ENCODE measurements at places on chromosomes 1 and 21.

DNA sequence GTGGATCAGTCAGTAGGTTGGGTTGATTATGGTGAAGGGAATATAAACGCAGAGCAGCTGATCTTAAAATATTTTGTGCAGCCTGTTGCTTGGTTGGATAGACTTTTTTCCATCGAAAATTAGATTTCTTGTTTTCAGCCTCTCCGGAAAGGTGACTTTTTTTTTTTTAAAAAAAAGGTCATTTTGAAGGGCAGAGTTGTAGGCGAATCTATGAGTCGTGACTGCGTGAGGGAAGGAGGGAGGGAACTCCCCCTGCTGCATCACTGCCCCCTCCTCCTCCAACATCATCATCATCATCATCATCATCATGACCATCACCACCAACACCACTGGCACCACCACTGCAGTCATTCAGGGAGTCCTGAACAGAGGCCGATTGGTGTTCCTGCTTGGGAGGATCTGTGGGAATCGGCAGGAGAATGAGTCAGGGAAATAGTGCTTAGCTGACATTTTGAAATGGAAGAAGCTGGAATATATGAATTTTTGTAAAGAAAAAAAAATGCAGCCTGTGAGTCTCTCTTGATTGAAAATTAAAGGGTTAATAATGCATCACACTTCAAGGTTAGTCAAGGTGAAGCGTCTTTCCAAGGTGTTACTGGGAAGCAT is 1.2 kb downstream of the ATP1B1 start:
- DNase-seq: no peak

GRCh38 chr1:225754940-225755641 is 22.5 kb upstream of the SRP9 start:
- peak; percentile 87 for DNase-seq

DNA sequence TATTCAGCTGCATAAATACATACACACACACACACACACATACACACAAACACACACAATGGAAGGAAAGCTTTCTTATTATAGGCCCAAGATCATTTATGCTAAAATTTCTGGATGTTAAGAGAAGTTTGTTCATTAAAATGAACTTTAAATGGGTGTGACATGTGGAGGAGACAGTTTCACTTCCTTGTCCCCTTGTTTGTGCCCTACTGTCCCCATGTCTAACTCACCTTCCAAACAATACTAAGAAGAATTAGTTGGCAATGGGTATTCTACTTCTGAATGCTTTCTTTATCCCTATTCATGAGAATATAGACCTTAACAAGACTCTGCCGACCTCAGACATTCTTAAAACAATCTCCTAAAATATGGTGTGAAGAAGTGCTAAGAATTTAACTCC is 63.5 kb upstream of the NRIP1 start:
- no peak for DNase-seq

DNA sequence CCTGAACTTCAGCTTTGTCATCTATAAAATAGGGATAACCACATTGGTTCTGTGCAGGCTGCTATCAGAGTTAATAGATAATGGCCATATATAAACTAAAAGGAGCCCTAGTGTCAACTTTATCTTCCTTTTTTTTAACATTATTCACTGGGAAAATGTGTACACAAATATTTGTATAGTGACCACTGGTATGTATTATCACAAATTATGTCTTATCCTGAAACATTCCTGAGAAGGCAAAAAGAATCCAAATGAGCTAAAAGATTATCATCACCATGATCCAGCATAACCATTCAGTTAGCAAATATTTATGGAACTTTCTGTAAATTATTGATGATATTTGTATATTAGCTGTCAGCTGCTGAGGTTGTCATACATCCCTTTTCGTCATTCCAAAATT is 16.6 kb downstream of the ANGPTL3 start:
- peak; percentile 13 for DNase-seq

All from GM03348 (cell line).